ENCODE measurements at places on chromosomes 11 and 22. TPM values are rescaled to one million over a fixed set of nuclear protein-coding genes. Genes with fewer than 3 reads are reported as not detected.

Gene PCSK7
- polyA plus RNA-seq, result 27.8 TPM

Gene ART5
- 0.25 TPM for polyA plus RNA-seq

DNA sequence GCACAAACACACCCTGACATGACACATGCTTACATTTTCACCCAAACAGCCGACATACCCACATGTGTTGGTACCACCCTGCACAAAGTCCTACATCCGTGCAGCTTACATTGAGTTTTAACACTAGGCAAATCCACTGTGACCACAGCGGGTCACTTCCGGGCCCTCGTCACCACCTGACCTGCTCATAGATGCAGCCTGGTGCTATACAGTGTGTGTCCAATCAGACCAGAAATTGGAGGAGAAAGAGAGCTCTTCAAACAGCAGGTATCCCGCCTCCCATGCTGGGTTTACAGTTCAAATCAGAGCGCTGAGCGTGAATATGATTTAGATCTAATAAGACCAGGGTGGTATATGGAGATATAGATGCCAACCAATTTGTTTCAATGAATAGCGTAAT, 35.4 kb downstream of the PHF21B start:
- DNase-seq, result no peak
- no peaks in the 10 kb centered on the region for H3K36me3 ChIP-seq
- no peak overlapping the region for H3K4me3 ChIP-seq

DNA sequence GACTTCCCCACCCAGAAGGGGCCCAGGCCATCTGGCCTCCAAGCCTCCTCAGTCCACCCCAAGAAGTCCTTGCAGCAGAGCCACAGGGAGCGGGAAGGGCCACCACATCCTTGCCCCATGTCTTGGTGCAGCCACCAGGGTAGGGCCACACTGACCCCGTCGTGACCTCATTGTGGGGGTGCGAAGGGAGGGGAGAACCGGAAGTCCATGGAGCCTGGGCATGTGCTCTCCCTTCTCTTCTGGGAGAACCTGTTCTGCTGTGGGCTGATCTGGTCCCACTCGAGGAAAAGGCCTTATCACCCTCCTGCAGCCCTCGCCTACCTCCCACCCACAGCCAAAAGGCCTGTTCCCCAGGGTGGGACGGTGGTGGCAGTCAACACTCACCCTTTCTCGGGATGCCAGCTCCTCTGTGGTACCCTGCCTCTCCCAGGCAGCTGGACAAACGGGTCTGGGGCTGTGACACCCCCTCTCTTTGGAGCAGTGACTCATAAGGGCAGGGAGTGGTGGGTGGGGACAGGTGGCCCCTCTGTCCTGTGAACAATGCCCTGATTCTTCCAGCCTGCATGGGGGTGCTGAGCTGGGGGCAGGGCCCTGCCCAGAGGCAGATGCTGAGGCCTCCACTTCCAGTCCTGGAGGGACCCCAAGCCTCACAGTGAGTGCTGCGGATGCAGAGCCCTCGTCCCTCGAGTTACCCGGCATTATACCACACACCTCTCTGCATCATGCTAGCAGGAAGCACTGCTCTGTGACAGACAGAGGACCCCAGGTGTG, 14.6 kb upstream of the CTSD start:
- no peak overlapping the region for H3K4me3 ChIP-seq
- H3K4me1 ChIP-seq, result peaks cover 8% of the 10 kb centered on the region
- H3K27ac ChIP-seq, result no peak overlapping the region
- peak; percentile 46 for DNase-seq
- H3K27me3 ChIP-seq, result no peaks in the 10 kb centered on the region

DNA sequence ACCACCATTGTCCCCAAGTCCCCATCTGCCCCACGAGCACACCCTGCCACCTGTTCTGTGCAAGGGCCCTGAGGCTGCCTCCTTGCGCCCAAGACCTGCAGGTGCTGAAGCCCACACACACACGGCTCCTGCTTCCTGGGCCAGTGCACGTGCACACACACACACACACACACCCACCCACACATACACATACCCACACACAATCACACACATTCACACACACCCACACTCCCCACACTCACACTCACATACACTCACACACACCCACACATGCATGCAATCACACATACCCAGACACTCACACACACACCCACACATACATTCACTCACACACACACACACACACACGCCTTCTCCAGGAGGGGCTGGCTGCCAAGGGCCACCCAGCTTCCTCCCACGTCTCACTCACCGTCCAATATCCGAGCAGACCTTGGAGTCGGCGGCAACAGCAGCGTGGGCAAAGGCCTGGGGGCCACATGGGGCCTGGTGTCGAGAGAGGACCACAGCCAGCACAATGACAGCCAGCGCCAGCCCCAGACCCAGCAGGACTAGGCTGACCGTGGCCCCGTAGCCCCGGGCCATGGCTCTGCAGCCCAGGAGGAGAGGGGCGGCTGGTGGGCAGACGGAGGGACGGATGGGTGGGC, 616 bp downstream of the GGT5 start:
- peak overlapping the region; percentile 16 for H3K4me3 ChIP-seq
- H3K27ac ChIP-seq, result peak overlapping the region; percentile 67
- no peaks in the 10 kb centered on the region for H3K36me3 ChIP-seq
- H3K27me3 ChIP-seq, result no peaks in the 10 kb centered on the region
- peaks cover 20% of the 10 kb centered on the region for H3K4me1 ChIP-seq

Gene TRIM22
- 15.2 TPM for polyA plus RNA-seq

DNA sequence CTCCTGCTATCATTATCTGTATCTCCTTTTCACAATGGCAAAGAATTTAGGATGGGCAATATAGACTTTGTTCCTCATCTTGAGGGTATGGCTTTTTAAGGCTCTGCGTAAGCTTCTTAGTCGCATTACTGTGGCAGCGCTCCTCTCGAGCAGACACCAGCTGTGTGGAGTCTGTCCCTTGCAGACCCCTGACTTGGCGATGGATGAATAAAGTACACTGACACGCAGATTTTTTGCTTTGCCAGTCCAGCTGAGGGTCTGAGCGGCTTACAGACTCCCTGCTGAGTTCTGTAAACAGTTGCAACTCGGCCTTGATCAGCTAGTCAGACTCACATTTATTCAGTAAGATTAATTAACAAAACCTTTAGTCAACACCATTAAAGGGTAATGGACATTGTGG, 390.0 kb upstream of the CNTN5 start:
- H3K4me3 ChIP-seq, result no peak overlapping the region
- no peak overlapping the region for H3K27ac ChIP-seq
- H3K36me3 ChIP-seq, result no peaks in the 10 kb centered on the region
- no peak for DNase-seq

DNA sequence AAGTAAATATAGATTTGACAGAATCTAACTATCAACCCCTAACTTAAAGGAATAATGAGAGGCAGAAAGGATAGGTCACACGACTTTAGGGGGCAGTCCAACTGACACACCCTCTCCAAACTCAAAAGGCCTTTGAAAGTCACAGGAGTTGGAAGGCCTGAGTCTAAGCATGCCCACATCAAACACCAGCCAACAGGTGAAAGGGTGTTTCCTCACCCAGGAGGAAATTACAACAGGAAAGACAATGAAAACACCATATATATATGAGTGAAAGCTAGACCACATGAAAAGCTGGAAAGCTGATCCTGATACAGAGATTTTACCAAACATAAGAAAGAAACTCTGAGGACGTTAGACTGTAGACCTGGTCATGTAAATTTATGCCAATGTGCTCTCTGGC, 10.5 kb upstream of the DEPDC7 start:
- H3K4me1 ChIP-seq, result no peaks in the 10 kb centered on the region
- no peak overlapping the region for H3K27ac ChIP-seq
- no peaks in the 10 kb centered on the region for H3K36me3 ChIP-seq
- H3K4me3 ChIP-seq, result no peak overlapping the region

DNA sequence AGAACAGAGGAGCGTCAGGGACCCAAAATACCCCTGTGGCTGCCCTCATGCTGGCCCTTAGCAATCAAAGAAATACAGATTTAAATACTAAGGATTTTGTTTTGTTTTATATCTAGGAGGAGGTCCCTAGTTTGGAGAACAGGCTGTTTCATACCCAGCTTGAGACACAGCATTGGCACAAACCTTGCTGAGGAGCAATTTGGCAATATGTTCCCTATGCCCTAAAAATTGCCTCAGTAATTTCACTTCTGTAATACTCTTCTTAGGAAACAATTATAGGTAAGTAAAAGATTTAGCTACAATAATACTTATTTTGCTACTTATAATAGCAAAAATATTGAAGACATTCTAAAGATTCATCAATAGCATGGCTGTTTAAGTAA, 37.0 kb downstream of the TSKU start:
- H3K36me3 ChIP-seq, result no peaks in the 10 kb centered on the region
- no peaks in the 10 kb centered on the region for H3K4me1 ChIP-seq
- H3K27ac ChIP-seq, result no peak overlapping the region
- DNase-seq, result no peak

DNA sequence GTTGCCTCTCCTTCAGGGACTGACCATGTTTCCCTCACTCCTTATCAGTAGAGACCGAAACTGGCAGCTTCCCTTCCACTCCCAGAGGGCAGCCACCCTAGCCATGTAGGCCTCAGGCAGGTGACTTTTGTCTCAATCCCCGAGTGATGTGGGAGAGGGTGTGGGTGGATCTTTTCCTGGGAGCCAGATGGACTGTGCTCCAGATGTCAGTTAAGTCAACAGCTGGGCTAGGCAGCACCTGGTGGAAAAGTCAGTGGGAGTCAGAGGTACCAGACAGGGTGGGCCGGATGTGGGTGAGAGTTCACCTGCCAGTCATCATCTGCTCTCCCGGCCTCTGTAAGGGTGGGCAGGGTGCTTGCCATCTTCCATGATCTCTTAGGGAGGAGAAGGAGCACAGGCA, 1.9 kb downstream of the BANF1 start:
- no peak overlapping the region for H3K27ac ChIP-seq
- no peak overlapping the region for H3K4me3 ChIP-seq
- DNase-seq, result peak; percentile 25
- H3K27me3 ChIP-seq, result peaks cover 9% of the 10 kb centered on the region
- peaks cover 25% of the 10 kb centered on the region for H3K36me3 ChIP-seq

DNA sequence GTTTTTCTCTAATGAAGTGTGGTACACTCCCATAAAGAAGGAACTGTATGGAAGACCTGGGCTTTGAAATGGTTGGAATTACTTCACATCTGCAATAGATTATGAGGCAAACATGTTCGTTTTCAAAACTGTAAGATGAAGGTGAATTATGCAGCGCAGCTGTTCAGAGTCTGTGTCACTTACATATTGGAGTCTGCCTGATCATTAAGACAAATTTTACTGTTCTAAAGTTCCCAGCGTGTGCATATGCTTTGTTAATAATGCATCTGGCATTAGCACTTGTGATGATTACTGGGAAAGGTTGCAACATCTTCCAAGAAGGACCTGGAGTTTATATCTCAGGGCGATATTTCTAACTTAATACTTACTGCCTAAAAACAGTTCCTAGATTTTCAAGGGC, 255.2 kb upstream of the ZC3H12C start:
- no peaks in the 10 kb centered on the region for H3K4me1 ChIP-seq
- no peaks in the 10 kb centered on the region for H3K27me3 ChIP-seq
- H3K36me3 ChIP-seq, result no peaks in the 10 kb centered on the region
- no peak overlapping the region for H3K4me3 ChIP-seq
- no peak for DNase-seq
- H3K27ac ChIP-seq, result no peak overlapping the region

DNA sequence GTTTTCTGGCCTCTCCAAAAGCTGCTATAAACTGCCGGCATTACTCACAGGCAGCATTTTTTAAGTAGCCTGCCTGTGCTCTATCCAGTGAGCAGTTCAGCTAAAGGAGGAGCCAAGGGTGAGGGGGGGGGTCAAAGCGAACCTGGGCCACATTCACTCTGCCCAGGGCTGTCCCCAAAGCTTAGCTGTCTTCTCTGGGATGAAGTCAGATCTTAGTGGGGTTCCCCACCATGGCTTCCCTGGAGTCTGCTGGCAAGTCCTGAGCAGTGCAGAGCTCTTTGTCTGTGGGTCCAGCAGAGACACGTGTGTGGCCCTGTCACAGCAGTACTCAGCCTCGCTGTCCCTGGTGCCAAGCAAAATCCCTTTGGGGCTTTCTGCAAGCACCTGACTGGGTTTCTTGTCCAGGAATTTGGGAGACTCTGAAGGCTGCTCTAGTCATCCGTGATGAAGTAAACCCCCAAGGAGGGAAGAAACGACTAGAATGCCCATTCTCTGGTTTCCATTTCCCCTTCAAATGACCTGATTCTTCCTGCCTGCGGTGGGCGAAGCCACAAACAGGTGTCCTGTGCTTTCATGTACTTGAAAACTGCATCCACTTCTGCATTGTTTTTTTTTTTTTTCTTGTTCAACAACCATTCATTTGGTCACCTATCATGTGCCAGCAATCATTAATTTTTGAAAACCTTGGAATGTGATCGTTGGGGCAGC, 2.6 kb downstream of the KCNJ5 start:
- H3K4me1 ChIP-seq, result peaks cover 10% of the 10 kb centered on the region
- peaks cover 32% of the 10 kb centered on the region for H3K27me3 ChIP-seq
- H3K27ac ChIP-seq, result no peak overlapping the region
- DNase-seq, result no peak
- no peaks in the 10 kb centered on the region for H3K36me3 ChIP-seq

DNA sequence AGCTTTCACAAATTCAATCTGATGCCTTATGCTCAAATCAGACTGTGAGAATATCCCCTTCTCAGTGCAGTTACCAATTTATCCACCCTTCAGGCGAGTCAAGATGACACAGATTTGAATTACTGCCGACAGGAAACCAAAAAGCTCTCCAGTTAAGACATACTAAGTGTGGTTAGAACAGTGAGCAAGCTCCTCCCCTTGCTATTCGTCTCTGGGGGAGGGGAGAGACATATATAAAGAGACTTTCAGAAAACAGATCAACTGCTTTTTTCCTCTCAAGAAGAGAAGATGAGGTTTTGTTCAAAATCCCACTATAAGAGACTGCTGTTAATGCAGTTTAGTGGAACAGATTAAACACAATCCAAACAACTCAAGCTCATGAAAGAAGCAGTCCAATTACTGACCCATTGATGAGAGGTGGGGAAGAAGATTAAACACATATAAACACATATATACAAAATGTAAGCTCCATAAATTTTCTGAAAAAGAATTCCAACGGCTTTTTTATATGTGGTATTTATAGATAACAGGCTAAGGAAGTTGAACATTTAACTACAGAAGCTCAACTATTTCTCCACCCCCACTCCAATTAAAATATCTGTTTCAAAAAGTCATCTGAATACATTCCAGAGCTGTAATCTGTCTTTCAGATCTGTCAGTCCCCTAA, 102.7 kb downstream of the MRTFA start:
- H3K4me3 ChIP-seq, result no peak overlapping the region
- H3K27ac ChIP-seq, result no peak overlapping the region

DNA sequence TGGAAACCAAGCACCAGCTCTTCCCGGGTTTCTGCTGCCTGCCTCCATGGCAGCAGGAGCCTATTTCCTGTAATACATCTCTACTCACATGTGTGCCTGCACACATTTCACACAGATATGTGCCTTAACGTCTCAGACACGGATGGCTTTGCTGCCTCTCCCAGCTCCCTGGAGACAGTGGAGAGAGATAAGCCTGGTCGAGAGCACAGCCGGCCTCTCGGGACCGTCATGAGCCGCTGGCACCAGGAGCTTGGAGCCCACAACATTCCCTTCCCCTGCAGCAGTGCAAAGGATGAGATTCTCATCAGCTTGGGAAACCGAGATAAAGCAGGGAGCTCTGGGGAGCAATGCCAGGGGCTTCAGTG, 587.7 kb downstream of the BRD1 start:
- no peak overlapping the region for H3K27ac ChIP-seq
- H3K36me3 ChIP-seq, result no peaks in the 10 kb centered on the region
- H3K4me1 ChIP-seq, result peaks cover 4% of the 10 kb centered on the region
- H3K27me3 ChIP-seq, result no peaks in the 10 kb centered on the region
- DNase-seq, result no peak
- H3K4me3 ChIP-seq, result no peak overlapping the region
